ENCODE measurements at places on chromosomes 5 and 9.

GRCh38 chr5:5278201-5278814 is 138.2 kb downstream of the ADAMTS16 start:
- DNase-seq = no peak

DNA sequence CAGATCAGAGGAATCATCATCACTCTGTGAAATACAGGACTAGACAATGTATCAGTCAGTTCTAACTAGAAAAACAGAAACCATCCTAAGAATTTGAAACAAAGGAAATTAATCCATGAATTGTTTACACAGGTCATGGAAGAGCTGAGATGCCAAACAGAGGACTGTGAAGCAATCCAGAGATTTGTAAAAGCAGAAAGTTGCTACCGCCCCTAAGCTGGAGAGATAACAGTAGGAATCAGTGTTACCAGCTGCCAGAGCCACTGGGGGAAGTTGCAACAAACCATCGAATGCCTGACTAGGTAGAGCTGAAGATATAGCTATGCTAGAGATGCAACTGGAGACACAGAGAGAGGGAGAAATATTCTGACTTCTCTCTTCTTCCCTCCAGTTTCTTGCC is 10.4 kb upstream of the MIER3 start:
- no peak for DNase-seq

DNA sequence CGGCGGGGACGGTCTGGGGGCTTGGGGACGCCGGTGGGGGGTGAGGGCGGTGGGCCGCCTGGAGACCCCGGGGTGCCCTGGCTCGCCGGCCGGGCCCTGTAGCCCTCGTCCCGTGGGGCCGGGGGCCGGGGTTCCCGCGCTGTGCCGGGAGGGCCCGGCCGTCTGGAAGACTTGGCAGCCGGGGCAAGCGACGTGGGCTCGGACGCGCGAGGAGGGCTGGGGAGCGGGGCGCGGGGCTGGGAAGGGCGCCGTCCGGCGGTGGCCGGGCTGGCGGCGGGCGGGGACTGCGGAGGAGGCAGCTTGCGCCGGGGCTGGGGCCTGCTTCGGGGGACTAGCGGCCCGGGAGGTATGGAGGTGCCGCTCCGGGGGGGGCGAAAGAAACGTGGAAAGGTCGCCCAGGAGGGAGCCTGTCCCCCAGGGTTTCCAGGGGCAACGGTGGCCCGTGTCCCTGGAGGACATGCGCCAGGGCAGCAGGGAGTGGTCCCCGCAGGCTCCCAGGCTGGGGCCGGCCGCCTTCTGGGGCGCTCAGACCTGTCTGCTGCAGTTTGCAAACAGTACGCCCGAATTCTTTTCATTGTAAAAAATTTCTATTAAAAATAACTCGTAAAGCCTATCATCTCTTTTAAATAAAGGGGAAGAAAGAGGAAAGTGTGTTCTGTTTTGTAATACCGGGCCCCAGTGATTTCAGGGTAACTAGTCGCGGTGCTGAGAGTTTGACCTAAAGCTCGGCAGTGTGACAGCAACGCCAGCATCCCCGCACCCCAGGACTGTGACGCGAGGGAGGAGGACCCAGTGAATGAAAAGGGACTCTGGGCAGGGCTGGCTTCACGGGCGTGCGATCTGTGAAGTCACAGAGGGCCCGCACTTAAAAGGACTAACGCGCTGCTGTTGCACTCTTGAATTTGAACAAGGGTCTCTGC is 752 bp upstream of the ANKH start:
- peak; percentile 11 for DNase-seq

DNA sequence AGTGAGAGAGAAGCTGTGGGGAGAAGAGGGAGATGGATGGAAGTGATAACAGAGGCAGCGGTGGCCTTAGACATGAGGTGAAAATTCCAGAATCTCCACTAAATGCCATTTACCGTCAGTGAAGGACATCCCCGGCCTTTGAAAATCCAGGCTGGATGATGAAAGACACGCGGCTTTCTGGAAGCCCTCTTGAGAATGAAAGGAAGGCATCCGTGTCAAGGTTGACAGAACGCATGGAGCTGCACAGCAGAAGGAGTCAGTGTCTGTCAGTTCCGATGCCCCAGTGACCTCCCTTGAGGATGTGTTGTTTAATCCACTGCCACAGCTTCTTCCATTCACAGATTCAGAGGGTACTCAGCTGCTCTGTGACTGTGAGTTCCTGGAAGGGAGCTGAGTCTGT is 114.9 kb downstream of the ICE1 start:
- no peak for DNase-seq

- no peak for DNase-seq
These were observed 219.7 kb upstream of the TUT7 start for GRCh38 chr9:86573886-86574285.

DNA sequence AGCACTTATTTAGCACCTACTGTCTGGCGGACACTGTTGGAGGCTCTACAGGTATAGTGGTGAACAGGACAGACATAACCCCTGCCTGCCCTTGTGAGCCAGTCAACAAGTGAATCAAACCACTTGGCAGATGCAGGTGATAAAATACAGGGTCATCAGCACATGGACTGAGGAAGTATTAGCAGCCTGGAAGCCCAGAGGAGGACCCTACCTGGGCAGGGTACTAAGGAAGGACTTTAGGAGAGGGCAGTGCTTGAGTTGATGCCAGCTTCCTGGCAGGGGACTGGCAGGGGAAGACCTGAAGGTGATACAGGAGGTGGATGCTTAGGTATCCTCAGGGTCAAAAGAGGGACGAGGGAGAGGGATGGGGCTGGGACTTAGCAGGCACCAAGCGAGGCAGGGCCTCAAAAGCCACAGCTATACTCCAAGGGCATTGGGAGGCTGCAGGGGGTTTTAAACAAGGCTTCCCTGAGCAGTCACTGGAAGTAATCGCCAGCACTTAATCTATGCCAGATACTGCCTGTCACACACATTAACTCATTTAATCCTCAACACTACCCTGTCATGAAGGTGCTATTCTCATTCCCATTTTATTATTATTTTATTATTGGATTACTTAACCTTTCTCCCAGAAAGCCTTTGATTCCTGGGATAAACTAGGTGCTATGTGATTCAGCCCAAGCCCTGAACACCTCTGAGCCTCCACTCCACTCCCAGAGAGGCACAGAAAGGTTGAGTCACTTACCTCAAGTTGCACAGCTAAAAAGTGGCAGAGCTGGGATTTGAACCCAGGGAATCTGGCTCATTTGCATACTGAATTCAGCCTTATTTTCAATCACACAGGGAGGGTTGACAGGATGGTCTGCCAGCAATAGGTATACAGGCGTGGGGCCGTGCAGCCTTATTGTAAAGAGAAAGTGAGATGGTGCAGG is 63.8 kb upstream of the ORM1 start:
- no peak for DNase-seq

DNA sequence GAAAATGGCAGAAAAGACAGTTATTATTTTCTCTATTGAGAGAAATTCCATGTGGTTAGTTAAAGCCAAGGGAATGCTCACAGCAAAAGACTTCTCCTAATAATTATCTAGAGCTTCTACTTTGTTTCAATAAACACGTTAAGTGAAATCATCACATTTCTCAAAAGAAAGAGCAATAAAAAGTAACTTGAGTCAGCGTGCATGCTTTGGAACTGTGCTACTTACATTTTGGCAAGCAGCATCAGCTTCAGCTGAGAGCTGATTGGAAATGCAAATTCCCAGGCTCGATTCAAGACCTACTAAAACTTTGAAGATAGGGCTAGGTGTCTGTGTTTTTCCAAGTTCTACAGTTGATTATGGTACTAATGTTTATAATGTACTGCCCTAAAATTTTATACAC is 132.1 kb downstream of the CDH18 start:
- no peak for DNase-seq

GRCh38 chr9:83714329-83714728 is 6.6 kb upstream of the UBQLN1 start:
- no peak for DNase-seq

GRCh38 chr5:145903113-145903512 is 30.3 kb upstream of the GRXCR2 start:
- no peak for DNase-seq

- DNase-seq = no peak
These were observed 114.4 kb downstream of the PBX3 start for GRCh38 chr9:125861405-125862058.

DNA sequence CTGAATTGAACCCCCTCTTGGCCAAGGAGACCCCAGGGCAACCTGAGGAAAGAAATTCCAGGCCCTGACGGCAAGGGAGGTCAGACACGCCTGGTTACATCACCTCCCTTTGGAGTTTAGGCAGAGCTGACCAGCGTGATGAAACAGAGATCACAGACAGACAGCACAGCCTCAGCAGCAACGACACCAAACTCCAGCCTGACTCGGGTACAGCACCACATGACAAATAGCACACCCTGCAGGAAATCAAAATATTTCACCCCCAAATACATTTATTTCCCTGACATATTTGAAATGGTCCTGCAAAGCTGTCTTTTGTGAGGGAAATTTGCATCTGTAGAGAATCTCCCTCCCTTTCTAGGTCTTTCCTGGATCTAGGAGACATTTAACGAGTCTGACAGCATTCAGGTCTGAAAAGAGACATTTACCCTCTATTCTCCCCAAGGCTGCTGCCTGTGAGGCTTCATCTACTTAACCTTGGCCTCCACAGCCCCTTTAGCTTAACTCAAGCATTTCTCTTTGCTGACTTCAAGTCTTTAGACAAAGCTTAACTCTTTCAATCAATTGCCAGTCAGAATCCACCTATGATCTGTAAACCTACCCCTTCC is 2.6 kb downstream of the QSOX2 start:
- DNase-seq = no peak

DNA sequence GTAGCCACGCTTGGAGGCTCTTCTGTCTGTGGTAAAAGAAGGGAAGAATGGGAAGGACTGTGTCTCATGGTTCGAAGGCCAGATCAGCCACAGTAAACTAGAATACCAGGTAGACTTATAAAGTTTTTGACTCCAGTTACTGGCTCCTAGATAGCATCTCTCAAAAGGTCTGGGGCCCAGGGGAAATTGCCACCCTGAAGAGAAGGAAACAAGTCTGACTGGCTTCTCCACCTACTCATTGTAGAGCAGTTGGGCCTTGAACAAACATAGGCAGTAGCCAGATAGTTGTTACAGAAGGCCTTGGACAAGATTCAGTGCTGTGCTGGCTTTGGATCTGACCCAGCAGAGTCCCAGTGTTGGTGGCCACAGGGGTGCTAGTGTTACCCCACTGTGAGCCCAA is 890.4 kb downstream of the EFNA5 start:
- no peak for DNase-seq

- DNase-seq = no peak
These were observed 165.1 kb upstream of the SLC30A5 start for GRCh38 chr5:68928617-68929302.

- DNase-seq = no peak
These were observed 226.9 kb upstream of the C9orf72 start for GRCh38 chr9:27800159-27800558.

DNA sequence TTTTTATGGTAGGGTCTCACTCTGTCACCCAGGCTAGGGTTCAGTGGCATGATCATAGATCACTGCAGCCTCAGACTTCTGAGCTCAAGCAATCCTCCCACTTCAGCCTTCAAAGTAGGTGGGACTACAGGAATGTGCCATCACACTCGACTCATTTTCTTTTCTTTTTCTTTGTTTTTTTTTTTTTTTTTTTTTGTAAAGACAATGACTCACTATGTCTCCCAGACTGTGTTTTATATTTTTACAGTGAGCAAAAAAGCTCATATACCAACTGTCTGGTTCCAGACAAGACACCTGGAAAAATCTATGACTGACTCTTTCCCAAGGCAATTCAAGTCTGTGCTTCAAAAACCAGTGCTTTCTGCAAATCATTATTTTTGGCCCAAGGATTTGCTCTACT is 10.8 kb upstream of the FOXD1 start:
- DNase-seq = no peak

DNA sequence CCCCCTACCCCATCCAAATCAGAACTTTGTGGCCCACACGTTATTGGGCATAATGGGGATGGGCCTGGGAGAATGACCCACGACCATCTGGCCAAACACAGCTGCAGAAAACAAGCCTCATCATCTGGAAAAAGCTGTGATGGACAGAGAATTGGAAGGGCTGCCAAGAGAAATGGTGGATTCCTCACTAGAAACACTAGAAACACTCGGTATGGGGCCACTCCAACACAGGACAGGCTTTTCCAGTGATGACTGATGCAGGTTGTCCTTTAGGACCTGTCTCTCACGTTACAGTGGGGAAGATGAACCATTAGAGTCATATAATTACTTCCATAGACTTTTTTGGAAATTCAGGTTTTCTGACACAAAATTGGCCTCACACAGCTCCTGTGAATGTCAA is 172.4 kb upstream of the TARS1 start:
- DNase-seq = no peak

- no peak for DNase-seq
These were observed 19.9 kb upstream of the PCA3 start for GRCh38 chr9:76744336-76744735.

- no peak for DNase-seq
These were observed 23.3 kb downstream of the ZDHHC11B start for GRCh38 chr5:761059-761771.

DNA sequence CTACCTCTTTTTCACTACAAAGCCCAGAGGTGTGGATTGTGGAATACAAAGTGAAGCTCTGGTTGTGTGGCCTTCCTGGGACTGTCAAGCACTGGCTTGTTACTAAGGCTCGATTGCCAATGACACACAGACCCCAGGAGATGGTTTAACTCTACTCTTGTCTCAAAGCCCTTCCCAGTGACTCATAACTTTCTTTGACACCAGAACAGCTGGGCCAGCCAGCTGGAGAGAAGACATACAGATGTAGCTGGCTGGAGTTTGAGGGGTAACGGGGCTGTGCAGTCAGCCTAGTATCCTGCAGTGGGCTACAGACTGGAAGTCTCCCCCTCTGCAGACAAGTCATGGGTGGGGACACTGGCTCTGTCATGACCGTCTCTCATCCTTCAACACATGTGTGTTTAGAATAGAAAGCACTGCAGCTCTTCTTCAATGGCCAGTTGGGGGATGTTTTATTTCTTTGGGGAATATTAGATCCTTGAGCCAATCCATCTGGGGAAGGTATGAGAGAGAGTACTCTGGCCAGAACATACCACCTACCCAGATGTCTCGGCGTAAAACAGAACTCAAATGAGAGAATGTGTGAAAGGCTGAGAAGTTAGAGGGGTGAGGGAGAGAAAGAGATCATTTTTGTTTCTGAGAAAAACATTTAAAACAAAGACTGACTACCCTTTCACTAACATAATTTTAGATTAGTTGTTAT is 53.3 kb downstream of the SEMA6A start:
- no peak for DNase-seq

- no peak for DNase-seq
These were observed 1019.0 kb downstream of the CDH18 start for GRCh38 chr5:18968966-18969365.

GRCh38 chr9:78273761-78274160 is 23.2 kb upstream of the PSAT1 start:
- DNase-seq = no peak
